ENCODE measurements at places on chromosomes 3 and 15. TPM values are rescaled to one million over a fixed set of nuclear protein-coding genes. Genes with fewer than 3 reads are reported as not detected.

DNA sequence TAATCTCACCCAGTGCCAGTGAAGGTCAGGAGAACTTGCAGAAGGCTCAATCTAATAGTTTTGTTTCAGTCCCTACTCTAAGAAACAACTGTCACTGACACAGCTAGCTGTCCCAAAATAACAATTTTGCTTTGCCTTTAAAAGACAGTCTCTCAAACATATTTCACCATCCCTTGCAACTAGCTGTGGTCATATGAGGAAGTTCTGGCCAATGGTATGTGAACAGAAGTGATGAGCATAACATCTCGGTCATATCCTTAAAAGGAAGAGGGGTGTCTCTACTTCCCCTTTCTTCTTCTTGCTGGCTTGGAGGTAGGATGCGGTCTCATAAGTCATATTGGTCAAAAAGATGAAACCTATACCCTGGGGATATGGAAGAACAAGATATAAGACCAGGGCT lies 198.1 kb downstream of the NEK10 start:
- no peak for DNase-seq

The SNX1 gene
- total RNA-seq, result 91.0 TPM

GRCh38 chr3:5198986-5199731 lies 11.7 kb downstream of the EDEM1 start:
- no peak for DNase-seq

The RRP9 gene
- total RNA-seq, result 10.6 TPM

The SUCLG2 gene
- total RNA-seq, result 59.5 TPM

The MYO5C gene
- 73.2 TPM for total RNA-seq

DNA sequence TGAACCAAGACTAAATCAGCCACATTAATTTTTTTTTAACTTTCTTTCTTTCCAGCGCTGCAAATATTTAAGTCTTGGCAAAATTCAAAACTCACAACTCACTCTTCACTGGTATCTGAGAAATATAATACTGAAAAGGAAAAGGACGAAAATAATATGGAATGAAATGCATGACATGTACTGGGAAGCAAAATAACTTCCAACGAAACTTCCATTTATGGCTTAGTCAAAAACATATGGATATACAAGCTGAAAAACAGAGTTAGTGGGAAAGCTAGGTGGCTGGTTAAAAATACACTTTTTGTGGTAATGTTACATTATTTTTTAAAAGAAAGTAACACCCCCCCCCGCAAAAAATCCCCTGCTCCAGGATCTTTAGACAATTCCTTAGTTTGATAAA lies 86.1 kb downstream of the TM4SF4 start:
- no peak for DNase-seq

- DNase-seq, result peak; percentile 40
Measured at GRCh38 chr3:71581457-71582035, 2.0 kb downstream of the FOXP1 start.

GRCh38 chr15:73109765-73110164 lies 57.5 kb downstream of the NEO1 start:
- no peak for DNase-seq

The DIS3L gene
- 17.6 TPM for total RNA-seq

- no peak for DNase-seq
Measured at GRCh38 chr15:40003116-40003916, 35.7 kb downstream of the SRP14 start.

The ATP13A5 gene
- total RNA-seq, result not detected

DNA sequence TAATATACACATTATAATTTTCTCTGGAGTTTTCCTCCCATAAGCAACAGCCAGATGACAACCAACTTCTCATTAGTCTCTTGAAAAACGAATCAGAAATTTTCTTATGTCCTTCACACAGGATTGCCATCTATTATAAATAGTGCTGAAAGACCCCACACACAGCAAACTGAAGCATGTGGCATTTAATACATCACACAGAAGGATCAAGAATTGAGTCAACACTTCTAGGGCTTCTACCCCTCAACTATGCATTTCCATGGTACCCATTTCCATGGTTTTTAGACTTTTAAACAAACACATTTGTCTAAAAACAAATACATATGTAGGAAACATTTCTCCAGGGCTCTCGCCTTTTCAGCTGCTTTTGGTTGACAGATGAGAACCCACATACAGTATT lies 282.1 kb downstream of the ZBTB20 start:
- no peak for DNase-seq

The ACAD11 gene
- total RNA-seq, result 27.6 TPM

GRCh38 chr3:43257850-43258249 lies 28.5 kb upstream of the SNRK start:
- DNase-seq, result no peak

The POLQ gene
- total RNA-seq, result 25.1 TPM

The FGD5 gene
- total RNA-seq, result 15.9 TPM

The LRIG1 gene
- 87.6 TPM for total RNA-seq

DNA sequence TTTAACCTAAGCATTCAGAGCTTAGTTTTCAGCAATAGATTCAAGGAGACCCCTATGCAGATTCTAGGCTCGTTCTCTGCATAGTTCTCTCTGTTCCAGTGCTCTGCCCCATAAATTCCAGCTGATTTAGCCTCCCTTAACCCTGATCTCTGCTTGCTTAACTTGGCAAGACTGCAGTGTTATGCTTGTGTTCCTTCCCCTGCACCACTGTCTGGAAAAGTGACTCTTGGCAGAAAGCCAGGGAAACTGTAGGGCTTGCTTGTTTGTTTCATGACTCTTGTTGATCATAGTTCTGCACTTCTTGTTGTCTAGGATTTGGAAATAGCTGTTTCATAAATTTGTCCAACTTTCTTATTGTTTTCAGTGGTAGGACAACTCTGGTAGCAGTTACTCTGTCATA lies 40.1 kb downstream of the ANAPC13 start:
- no peak for DNase-seq

GRCh38 chr15:41565702-41566101 lies 6.7 kb downstream of the TYRO3 start:
- no peak for DNase-seq

DNA sequence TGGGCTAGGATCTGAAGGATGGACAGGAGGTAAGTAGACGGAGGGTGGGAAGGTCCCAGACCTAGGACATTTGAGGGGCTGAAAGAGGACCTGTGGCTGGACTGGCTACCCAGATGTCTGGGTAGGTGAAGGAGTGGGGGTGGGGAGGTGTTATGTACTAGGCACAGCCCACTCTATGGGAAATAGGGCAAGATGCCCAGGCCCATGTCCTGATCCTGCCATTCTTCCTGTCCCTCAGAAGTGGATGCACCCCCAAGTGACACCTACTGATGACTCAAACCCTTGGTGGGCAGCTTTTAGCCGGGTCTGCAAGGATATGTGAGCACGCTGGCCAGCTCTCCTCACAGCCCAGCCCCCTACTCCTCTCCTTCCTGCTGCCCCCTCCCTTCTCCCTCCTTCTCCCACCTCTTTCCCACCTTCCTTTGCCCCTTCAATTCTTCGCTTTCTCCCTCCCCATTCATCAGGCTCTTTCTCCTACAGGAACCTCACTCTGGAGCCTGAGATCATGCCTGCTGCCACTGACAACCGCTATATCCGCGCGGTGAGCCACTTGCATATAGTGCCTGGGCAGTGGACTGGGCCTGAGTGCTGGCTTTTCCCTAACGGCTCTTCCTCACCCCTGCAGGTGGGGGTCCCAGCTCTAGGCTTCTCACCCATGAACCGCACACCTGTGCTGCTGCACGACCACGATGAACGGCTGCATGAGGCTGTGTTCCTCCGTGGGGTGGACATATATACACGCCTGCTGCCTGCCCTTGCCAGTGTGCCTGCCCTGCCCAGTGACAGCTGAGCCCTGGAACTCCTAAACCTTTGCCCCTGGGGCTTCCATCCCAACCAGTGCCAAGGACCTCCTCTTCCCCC lies 5.2 kb downstream of the ACY1 start:
- no peak for DNase-seq

The TTLL13 gene
- total RNA-seq, result not detected

DNA sequence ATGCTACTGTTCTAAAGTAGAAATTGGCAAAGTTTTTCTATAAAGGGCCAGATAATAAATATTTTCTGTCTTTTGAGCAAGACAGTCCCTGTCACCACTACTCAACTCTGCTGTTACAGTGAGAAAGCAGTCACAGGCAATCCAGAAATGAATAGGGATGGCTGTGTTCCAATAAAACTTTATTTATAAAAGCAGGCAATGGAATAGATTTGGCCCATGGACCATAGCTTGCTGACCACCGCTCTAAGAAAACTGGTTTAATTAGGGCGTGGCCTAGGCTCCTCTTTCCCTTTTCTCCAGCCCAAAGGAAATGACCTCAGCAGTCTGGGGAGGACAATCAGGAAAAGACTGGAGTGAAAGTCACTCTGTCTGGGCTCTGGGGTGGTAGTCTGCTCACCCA lies 183.8 kb downstream of the MEGF11 start:
- DNase-seq, result no peak

DNA sequence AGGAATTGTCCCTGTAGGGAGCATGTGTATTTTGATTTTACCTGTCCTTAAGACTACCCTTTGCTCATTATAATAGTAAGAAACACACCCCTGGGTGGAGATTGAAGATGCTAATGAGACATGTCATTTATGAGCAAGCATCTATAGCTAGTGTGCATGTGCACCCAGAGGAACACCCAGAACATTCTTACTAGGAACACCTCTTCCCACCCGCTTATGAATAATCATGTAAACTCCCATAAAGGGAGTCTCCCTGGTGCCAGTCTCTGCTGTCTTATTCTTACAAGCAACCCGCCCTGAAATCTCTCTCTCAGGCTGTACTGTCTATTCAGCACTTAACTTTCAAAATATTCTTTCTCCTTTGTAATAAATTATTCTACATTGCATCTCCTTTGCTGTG lies 1227.3 kb downstream of the ROBO1 start:
- DNase-seq, result no peak

The OCA2 gene
- total RNA-seq, result not detected

The LIPH gene
- 31.6 TPM for total RNA-seq

DNA sequence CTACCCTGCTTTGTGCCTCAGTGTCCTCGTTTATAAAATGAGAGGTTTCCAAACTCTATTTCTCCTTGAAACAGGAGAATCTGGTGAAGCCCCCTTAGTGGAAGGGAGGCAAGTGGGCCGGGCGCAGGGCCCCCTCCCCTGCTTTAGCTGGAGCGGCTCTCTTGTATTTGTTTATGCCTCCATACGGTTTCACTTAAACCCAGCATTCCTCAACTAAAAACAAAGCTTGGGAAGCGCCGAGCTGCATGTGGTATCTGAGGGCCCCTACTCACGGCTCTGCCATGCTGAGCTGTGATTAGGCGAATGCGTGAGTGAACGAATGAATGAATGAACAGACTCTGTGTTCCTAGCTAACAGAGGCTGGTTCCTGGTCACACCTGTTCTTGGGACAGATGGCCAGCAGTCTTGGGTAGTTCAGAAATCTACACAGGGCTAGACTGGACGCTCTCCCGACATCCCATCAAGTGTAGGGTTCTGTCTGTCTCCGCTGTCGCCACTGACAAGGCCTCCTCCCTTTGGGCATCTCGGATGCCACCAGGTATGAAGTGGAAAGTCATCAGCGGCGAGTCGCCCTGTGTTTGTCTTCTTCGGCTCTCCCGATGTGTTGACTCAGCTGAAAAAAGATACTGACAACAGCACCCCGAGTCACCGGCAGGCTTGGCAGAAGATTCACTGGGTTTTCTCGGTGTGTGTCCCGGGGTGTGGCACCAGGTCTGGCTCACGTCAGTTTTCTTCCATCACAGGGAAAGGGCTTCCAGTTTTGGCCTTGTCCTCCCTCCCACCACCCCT lies 42.4 kb upstream of the VPS8 start:
- no peak for DNase-seq

The OR5K2 gene
- not detected for total RNA-seq

DNA sequence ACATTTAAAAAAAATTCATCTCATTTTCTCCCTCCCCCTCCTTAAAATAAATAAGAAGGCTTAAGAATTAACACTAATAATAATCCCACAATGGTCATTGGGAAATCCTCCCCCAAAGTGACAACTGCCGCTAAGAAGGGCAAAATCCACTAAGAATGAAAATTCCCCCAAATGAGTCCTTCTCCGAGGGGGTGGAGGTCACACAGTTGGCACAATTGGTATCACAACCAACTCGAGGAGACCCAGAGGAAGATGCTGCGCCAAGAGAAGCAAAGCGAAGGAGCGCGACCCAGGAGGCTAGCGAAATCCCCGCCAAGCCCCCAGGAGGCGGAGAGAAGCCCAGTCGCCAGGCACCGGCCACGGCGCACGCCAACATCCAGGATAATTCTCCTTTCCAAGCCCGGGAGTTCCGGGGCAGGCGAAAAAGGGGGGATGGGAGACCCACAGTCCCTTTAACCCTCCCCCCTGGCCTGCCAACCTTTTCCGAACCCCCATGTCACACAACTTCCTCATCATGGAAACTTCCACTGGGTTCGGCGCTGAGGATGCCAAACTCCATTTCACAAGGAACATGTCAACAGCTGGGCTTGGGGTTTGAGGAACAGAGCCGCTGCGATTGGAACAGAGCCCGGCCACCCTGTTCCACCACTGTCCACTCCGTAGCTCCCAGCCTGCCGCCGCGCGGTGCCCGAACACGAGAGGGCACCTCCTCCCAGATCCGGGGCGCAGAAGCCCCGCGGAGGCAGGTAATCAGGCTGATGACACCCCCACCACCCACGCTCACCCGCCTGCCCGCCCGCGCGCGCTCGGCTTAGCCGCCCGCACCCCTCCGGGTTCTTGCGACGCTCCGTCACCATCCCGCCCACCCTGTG lies 668 bp downstream of the THRB start:
- peak; percentile 66 for DNase-seq

DNA sequence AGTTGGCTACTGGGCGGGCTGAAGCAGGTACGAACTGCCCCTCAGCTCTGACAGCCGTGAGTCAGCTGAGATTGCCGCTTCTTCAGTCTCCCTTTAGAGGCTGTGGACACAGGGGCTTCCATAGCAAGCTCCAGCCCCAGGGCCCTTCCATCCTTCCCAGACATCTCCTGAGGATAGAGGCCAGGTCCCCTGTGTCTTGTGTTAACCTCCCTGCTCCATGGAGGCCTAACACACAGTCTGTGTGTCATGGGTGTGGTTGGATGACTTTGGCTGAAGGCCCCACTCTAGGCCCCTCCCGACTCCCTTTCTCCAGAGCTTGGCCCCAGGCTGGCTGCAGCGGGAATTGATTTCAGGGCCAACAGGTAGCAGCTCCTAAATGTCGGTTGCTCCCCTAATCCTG lies 116.1 kb upstream of the TLE3 start:
- DNase-seq, result no peak

- no peak for DNase-seq
Measured at GRCh38 chr3:179309225-179310078, 13.4 kb upstream of the ZNF639 start.

The KCNH8 gene
- 1.00 TPM for total RNA-seq

GRCh38 chr15:50916400-50916799 lies 7.9 kb downstream of the AP4E1 start:
- DNase-seq, result no peak

The PAQR5 gene
- total RNA-seq, result 64.5 TPM

- no peak for DNase-seq
Measured at GRCh38 chr3:99708207-99708745, 69.9 kb downstream of the COL8A1 start.

DNA sequence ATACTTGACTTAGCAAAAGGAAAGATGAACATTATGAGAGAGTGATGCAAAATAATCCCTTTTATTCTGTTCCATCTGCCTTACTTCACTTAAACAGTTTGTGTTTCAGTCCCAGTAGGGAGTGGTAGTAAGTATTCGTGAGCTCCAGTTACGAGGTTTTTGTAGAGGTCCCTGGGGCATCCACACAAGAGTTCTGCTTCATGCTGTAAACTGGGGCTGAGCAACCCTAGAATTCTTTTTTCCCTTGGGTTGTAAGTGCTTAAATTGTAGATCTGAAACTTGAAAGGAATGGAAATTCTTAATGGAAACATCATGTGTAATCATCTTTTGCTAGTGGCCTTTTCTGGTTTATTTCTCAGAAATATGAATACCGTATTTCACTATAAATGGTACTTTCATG lies 79.5 kb downstream of the SEMA6D start:
- no peak for DNase-seq

All from transverse colon (tissue), 4 donors.